ENCODE measurements at places on chromosomes 4 and X.

DNA sequence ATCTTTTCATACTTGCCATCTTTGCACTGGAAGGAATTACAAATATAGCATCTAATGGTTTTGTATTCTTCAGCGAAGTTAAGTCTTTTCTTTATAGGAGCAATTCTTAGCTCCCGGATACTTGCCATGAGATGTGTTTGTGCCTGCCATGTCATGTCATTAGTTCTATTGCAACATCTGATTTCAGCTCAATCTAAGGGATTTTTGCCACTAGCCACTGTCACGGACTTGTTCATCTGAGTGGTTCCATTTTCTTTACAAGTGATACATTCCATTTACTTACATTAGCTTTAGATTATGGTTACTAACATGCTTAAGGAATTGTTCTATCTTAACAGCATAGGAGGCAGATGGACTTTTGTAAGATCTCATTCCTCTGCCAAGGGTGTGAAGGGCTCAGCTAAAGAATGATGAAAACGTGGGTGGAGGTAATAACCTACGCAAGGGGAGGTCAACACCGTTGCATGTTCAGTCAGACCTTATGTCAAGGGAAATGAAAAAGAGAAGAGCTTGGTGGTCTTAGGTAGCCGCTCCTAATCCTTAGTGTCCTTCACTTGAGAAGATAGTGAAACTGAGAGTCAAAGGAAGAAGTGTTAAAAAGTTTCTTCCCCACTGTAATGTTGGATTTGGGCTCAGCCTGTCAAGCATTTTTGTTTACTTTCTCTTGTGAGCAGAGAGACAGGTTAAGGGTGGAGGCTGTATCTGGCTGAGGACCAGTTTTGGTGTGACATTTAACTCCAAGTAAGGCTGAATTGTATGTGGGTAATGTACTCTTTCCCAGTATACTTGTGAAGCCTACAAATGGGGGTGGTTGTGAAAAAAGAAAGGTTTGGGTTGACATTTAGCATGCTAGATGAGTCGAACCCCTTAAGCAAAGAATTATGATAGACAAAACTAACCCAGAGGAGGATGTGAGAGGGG lies 3.6 kb upstream of the KLHL2 start:
- H3K27ac ChIP-seq: no peak overlapping the region
- no peak for DNase-seq
- H3K27me3 ChIP-seq: no peaks in the 10 kb centered on the region
- H3K4me3 ChIP-seq: no peak overlapping the region
- H3K4me1 ChIP-seq: peaks cover 10% of the 10 kb centered on the region

DNA sequence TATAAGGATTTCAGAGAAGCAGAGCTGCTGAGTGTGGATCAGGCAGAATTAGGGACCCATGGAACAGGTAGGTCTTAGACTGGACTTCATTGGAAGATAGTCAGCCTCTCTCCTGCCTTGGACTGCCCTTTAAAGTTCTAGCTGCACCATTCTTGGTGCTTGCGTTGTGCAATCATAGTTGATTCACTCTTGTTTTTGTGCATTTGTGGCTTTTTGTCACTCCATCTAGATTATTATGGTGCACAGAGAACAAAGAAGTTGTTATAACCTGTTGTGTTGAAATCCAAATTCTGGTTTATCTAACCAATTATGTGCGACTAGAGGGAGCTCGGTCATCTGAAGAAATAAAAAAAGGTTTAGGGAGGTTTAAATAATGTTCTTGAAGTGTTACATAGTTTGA lies 59.3 kb downstream of the JADE1 start:
- H3K27ac ChIP-seq: no peak overlapping the region
- H3K36me3 ChIP-seq: no peaks in the 10 kb centered on the region
- H3K4me3 ChIP-seq: no peak overlapping the region
- no peaks in the 10 kb centered on the region for H3K27me3 ChIP-seq
- DNase-seq: no peak
- no peaks in the 10 kb centered on the region for H3K4me1 ChIP-seq

- no peak overlapping the region for H3K27ac ChIP-seq
- DNase-seq: no peak
- no peaks in the 10 kb centered on the region for H3K27me3 ChIP-seq
- H3K4me1 ChIP-seq: no peaks in the 10 kb centered on the region
- no peaks in the 10 kb centered on the region for H3K36me3 ChIP-seq
- no peak overlapping the region for H3K4me3 ChIP-seq
Measured at GRCh38 chr4:3477750-3478430, 14.8 kb downstream of the DOK7 start.

- H3K36me3 ChIP-seq: no peaks in the 10 kb centered on the region
- no peak overlapping the region for H3K4me3 ChIP-seq
- H3K27me3 ChIP-seq: no peaks in the 10 kb centered on the region
- DNase-seq: no peak
Measured at GRCh38 chr4:92733231-92733630, 429.5 kb downstream of the GRID2 start.

DNA sequence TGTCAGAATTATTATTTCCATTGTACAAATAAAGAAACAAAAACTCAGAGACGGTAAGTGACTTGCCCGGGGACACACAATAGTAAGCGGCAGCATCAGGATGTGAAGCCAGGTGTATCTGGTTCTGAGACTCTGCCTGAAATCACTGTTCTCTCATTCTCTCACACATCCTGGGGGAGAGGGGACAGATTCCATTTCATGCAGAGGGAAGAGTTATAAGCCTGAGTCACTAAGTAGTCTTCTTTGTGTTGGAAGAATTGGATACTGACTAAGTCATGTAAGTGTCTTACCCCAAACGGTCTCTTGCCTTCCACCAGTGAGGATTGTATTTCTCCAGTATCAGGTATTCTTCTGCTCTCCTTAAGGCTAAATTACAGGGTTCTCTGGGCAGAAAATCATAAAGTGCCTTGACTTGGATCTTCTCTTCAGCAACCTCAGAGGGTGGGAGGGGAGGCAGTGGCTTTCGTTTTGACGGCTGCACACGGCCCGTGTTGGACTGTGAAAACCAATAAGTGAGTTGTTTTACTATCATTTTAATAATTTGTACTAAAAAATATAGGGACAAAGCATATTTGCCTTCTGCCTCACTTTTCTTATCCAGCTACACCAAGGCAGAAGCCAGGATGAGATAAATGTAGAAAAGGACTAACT lies 21.9 kb downstream of the TXK start:
- DNase-seq: no peak
- no peaks in the 10 kb centered on the region for H3K27me3 ChIP-seq
- no peak overlapping the region for H3K27ac ChIP-seq
- H3K4me1 ChIP-seq: no peaks in the 10 kb centered on the region
- H3K36me3 ChIP-seq: no peaks in the 10 kb centered on the region

GRCh38 chrX:6557690-6558089 lies 22.8 kb upstream of the VCX3A start:
- H3K4me3 ChIP-seq: no peak overlapping the region
- DNase-seq: no peak
- H3K36me3 ChIP-seq: no peaks in the 10 kb centered on the region
- H3K27ac ChIP-seq: no peak overlapping the region

DNA sequence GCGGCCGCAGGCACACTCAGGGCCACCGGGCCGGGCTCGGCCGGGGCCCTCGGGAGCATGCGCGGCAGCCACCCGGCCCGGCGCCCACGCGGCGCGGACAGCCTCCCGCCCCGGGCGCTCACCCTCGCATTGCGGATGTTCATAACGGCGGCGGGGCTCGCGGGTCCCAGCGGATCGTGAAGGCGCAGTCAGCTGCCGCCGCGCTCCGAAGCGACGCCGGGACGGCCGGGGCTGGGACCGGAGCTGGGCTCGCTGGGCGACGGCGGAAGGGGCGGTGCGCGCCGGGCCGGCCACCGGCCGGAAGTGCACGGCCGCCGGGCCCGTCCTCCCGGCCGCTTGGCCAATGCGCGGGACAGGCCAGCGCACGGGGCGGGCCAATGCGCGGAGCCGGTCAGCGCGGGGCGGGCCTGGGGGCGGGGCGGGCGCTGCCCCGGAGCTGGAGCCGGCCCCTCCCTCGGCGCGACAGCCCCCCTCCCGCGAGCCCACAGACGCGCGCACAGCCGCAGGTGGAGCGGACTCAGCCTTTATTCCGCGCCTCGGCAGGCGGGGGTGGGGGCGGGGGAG lies at the start of gene NAA10:
NAA10 (minus strand) TSS at position 276 of the 564 bp plus-strand sequence; CDS start at position 143, 133 bp downstream.
- peak within 1 kb of the TSS; percentile 52 for H3K27ac ChIP-seq
- H3K27me3 ChIP-seq: peaks cover 19% of the 10 kb centered on the region
- H3K36me3 ChIP-seq: no peaks in the 10 kb centered on the region
- H3K4me3 ChIP-seq: peak within 1 kb of the TSS; percentile 62
- DNase-seq: peak; percentile 55
- no peaks in the 10 kb centered on the region for H3K4me1 ChIP-seq

DNA sequence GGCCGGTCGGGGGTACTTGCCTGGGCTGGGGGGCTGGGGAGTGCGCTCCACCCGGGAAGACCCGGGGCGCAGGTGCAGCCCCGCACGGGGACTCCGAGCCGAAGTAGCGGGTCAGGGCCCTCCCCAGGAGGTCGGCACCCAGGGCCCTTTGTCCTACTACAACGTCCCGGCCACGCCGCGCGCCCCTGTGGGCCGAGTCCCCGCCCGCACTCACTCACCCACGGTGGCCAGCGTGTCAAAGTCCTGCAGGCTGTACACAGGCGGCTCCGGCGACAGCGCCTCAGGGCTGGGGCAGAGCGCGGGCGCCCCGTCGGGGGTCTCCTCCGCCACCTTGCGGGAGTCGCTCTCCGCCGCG lies 602 bp downstream of the PRKX start:
- peaks cover 4% of the 10 kb centered on the region for H3K27me3 ChIP-seq
- peak overlapping the region; percentile 85 for H3K4me3 ChIP-seq
- no peak for DNase-seq

GRCh38 chr4:168833881-168834280 lies 176.2 kb downstream of the CBR4 start:
- no peaks in the 10 kb centered on the region for H3K27me3 ChIP-seq
- no peaks in the 10 kb centered on the region for H3K4me1 ChIP-seq
- peak overlapping the region; percentile 89 for H3K4me3 ChIP-seq
- no peak for DNase-seq

DNA sequence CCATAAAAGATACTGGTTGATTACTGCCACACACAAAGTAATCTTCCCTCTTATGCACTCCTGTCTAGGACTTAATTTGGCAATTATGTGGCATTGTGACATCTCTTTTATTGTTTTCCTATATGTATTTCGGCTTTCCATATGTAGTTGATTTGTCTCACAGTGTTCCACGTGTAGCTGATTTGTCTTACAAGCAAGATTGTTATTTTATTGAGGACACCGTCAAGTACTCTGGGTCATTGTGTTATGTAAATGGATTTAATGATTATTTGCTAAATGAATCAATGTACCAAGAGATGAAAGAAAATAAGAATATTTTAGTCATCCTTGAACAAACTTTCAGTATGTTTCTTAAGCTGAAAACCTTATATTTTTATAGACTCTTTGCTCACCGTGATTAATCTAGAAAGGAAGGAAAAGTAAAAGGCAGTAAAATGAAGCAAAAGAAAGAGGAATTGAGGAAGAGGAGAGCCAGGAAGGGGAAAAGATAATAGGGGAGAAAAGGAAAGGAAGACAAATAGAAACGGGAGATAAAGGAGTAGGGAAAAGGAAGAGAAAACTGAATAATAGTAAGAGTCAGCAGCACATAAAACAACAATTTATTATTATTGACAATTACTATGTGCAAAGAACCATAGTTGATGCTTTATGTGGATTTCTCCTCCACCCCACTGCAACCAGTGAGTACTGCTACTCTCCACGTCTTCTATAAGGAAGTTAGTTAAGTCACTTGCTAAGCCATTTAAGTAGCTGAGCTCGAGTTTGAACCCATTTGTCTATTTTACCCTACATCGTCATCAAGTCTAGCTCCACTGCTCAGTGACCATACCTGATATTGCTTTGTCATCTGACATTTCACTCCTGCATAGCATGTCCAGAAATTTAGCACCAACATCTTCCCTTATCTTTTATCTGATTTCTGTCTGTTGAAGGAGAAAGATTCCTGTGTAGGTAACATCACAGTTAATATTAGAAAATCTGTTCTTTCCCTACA lies 336.5 kb downstream of the BMPR1B start:
- no peaks in the 10 kb centered on the region for H3K36me3 ChIP-seq
- DNase-seq: no peak
- H3K4me3 ChIP-seq: no peak overlapping the region

DNA sequence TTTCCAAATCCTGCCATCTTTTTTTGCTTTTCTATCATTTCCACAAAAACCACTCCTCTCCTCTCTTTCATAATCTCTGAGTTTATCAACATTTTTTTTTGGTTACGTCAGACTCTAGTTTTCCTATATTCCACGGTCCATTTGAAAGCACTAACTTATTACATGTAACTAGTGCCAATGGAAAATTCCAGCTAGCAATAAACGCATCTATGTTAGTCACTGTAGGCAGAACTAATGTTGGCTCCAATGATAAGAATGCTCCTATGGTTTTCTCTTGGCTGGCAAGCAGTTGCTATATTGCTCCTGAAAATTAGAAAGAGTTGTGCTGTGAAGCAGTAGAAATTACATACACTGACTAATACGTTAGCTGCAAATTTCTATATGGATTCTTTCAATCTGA lies 634.6 kb upstream of the FTHL17 start:
- no peaks in the 10 kb centered on the region for H3K36me3 ChIP-seq
- no peaks in the 10 kb centered on the region for H3K4me1 ChIP-seq
- H3K27ac ChIP-seq: no peak overlapping the region
- no peak for DNase-seq
- H3K4me3 ChIP-seq: no peak overlapping the region

- H3K4me3 ChIP-seq: peak overlapping the region; percentile 76
- H3K36me3 ChIP-seq: no peaks in the 10 kb centered on the region
- H3K4me1 ChIP-seq: peaks cover 11% of the 10 kb centered on the region
- H3K27ac ChIP-seq: peak overlapping the region; percentile 95
- DNase-seq: no peak
Measured at GRCh38 chr4:82899374-82900065, 1.0 kb upstream of the THAP9 start.

DNA sequence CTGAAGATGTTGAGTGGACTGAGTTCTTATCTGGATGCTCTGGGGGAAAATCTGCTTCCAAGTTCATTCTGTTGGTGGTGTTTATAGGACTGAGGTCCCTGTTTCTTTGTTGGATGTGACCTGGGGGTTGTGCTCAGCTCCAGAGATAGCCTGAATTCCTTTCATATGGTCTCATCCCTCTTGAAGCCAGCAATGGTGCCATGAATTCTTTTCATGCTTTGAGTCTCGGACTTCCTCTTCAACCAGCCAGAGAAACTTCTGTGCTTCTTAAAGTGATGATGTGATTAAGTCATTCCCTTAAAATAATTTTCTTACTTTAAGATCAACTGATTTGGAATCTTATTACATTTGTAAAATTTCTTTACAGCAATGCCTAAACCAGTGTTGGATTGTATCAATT lies 233.8 kb upstream of the UGT8 start:
- no peaks in the 10 kb centered on the region for H3K27me3 ChIP-seq
- DNase-seq: no peak
- no peak overlapping the region for H3K27ac ChIP-seq
- no peaks in the 10 kb centered on the region for H3K36me3 ChIP-seq

DNA sequence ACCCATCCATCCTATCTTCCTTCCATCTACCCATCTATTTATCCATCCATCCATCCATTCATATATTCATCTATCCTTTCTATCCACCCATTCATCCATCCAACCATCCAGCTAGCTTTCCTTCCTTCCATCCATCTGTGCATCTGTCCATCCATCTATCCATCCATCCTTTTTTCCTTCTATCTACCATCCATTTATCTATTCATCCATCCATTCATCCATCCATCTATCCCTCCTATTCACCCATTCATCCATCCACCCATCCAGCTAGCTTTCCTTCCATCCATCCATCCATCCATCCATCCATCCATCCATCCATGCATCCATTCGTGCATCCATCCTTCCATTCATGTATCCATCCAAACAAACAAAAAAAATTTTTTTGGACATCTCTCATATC lies 118.8 kb downstream of the PSAPL1 start:
- no peaks in the 10 kb centered on the region for H3K27me3 ChIP-seq
- H3K36me3 ChIP-seq: no peaks in the 10 kb centered on the region
- H3K4me3 ChIP-seq: no peak overlapping the region
- no peaks in the 10 kb centered on the region for H3K4me1 ChIP-seq
- no peak for DNase-seq
- no peak overlapping the region for H3K27ac ChIP-seq
